ENCODE measurements at places on chromosomes 11 and 22.

DNA sequence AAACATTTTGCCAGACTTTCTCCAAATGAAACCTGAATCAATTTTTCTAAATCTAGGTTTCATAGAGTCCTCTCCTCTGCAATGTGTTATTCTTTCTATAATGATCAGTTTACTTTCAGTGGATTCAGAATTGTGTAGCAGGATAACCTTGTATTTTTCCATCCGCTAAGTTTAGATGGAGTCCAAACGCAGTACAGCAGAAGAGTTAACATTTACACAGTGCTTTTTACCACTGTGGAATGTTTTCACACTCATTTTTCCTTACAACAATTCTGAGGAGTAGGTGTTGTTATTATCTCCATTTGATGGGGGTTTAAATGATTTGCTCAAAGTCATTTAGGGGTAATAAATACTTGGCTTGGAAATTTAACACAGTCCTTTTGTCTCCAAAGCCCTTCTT is 9.6 kb downstream of the RAG1 start:
- DNase-seq: no peak

DNA sequence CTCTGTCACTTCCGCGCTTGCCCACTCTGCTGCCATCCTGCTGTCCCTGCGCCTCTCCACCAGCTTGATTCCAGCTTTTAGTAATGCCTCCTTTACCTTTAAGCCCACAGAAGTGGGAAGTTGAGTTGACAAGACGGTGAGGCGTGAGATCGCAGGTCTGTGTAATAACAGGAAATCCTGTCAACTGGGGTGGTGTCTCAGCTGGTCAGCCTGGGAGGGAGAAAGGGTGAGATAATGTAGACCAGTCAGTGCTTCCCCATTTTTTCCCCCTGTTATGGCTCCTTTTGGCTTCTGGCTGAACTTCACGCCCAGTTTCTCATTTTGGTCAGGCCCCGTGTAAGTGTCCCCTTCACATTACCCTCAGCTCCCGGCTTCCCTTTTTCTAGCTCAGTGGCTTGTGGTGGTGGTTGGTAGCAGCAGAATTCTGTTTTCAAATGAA is 98.9 kb downstream of the TRAF6 start:
- no peak for DNase-seq

DNA sequence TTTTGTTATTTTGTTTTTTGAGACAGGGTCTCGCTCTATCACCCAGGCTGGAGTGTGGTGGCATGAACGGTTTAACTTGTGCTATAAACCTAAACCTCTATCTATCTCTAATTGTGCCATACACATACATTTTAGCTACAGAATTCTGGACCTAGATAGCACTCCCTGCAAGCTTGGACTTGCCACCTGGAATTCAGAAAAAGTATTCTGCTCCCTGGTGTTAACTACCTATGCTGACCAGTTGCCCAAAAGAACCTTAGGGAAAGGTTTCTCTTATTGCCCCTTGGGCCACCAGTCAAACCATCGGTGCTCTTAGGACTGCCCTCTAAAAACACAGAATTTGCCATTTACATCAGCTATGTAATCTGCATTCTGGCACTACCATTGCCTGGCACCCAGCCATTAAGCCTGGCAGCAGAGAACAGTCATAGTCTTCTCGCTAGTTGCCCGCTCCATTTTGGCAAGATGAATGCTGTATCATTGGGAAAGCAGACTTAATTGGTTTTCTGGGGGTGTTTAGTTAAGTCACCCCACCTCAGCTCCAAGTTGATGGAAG is 55.3 kb downstream of the ETS1 start:
- no peak for DNase-seq

DNA sequence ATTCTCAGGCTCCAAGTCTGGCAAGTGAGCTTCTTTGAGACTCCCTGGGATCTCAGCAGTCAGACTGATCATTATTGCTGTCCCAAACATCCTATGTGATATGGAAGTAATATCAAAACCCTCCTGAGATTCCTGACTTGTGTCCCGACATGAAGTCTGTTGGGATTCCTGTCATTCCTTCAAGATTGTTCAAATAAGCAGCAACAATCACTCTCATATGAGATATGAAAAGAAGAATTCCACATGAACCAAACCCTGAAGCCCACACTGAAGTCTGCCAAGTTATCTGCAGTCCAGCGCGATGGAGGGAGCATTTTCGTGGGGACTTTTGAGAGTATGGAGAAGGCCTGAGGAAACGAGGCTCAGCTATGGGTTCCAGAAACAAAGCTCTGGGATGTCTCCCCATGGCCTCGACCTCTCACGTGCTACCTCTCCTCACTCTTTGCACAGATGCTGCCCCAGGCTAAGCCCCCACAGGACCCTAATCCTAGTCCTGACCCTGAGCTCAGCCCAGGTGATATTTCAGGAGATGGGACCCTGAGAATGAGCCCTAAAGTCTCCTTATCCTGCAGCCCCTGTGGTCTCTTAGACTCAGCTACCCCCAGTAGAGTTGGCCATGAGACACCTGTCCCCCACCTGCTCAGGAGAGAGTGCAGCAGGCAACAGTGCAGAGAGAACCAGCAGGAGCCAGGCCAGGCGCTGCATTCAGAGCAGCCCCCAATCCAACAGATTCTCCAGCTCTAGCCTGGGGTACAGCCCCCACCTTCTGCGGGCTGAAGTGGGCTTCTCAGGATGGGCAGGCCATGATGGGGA is 100.2 kb downstream of the GGTLC2 start:
- DNase-seq: no peak

DNA sequence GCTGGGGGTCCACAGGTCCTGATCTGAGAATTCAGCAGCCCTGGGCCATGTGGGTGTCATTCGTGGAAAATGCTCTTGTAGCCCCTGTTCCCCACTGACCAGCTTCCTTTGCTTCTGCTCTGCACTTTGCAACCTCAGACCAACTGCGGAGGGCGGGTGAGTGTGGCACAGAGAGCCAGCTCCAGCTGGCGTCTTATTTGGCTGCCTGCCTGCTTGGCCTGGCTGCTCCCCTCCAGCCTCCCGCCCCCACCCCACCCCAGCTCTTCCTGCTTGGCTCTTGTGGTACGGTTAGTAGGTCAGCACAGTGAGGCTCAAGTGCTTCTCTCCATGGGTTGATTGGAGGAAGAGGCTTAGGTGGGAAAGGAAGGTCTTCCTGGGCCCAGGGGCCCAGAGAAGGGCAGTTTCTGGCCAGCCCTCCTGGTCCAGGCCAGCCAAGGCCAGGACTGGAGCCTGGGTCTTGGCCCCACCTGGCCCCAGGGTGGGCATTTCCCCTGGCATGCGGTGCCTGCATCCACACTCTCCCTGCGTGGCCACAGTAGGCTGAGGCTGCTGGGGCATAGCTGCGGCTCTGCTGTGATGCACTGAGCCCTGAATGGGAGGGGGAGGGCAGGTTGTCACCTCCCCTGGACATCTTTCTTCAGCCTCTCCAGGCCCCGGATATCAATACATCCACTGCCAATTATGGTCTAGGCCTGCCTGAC is 26.5 kb downstream of the MYO7A start:
- DNase-seq: no peak
